T follicular helper cell (primary cell): ENCODE measurements at places on chromosomes 13 and 19.

- no peak for DNase-seq
These were observed 10.1 kb downstream of the ANO8 start for GRCh38 chr19:17324357-17325114.

- DNase-seq: no peak
These were observed 74.8 kb downstream of the COL4A1 start for GRCh38 chr13:110232142-110232541.

DNA sequence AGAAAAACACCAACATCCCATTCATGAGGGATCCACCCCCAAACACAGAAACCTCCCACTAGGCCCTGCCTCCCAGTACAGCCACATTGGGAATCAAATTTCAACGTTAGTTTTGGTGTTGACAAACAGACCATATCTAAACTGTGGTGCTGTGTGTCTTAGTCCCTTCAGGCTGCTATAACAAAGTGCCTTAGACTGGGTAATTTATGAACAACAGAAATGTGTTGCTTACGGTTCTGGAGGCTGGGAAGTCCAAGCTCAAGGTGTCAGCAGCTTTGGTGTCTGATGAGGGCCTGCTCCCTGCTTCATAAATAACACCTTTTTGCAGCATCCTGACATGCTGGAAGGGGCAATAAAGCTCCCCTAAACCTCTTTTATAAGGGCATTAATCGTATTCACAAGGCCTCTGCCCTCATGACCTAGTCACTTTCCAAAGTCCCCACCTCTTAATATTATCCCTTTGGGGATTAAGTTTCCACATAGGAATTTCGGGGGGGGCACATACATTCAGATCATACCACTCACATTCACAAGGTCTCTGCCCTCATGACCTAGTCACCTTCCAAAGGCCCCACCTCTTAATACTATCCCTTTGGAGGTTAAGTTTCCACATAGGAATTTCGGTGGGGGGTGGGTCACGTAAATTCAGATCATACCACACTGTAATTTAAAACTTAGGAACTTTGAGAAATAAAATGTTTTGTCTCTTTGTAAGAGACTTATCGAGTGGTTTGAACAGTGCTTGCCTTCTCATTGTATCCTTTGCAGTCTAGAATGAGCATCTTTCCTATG is 27.5 kb downstream of the ZNF507 start:
- DNase-seq: no peak

DNA sequence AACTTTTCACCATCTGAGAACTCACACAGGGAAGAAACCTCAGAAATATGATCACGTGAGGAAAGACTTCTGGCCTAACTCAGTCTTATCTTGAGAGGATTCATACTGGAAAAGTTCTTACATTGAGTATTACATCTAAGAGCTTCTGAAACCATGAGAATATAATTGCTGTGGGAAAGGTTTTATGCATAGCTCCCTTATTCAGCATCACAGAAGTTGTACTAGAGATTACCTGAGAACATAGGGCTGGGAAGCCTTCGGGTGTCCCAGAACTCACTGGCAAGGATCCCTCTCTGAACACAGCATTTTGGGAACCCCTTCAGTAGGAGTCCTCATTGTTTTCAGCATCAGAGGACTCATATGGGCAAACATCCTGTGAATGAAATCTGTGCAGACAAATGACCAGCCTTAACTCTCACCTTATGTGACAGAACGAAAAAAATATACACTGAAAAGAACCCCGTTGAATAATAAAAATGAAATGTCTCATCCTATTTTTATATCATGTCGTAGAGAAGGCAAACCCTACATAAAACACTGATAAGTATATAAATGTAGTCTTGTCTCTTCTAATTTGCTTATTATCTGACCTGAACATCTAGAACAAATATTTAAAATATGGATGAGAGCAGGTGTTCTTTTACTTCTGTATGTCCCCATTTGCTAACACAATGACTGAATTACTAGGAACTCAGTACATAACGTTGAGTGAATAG is 14.2 kb downstream of the ZNF274 start:
- DNase-seq: no peak

DNA sequence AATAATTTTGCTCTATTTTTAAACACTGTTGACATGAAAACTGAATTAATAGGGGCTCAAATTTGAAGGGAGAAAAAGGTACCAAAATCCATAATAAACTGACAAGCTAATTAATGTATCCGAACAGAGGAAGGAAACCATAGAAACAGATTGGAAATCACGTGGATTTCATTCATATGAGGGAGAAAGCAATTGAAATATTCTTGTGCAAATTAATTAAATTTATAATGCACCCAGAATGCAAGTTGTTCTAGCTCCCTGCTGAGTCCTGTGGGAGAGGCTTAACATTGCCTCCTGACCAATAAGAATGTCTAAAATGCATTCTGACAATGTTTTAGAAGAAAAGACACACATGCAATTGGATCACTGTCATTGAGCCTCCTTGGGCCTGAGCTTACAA is 17.7 kb upstream of the SERPINE3 start:
- DNase-seq: no peak

- DNase-seq: no peak
These were observed 10.2 kb downstream of the UTP14C start for GRCh38 chr13:52034616-52035226.

DNA sequence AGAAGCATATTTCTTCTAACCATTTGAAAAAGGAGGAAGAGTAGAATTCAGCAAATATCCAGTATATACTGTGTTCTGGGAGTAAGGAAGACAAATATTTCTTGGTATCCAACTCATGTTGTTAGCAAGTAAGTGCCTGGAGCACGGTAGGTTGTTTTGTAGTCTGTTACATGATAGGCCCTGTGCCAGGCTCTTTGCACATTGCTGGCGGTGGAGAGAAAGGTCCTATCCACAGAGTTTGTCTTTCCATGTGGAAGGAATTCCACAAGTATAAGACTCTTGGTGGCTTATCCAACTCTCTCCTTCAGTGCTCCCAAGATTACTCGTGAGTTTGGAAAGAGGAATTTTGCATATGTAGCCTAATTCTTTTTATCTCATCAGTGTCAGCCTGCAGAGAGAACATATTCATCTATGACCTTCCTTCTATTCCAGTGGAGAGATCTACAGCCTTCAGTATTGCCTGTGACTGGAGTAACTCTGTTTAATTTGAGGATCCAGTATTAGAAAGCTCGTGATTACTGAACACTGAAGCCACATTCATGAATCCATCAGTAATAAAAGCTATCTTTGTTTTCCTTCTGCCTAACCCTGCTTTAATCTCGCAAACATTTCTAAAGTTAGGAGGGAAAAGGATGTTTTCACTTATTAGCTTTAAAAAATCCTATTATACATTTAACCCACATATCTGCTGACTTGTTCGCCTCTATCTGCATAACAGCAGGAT is 183.9 kb upstream of the CSNK1A1L start:
- DNase-seq: no peak

DNA sequence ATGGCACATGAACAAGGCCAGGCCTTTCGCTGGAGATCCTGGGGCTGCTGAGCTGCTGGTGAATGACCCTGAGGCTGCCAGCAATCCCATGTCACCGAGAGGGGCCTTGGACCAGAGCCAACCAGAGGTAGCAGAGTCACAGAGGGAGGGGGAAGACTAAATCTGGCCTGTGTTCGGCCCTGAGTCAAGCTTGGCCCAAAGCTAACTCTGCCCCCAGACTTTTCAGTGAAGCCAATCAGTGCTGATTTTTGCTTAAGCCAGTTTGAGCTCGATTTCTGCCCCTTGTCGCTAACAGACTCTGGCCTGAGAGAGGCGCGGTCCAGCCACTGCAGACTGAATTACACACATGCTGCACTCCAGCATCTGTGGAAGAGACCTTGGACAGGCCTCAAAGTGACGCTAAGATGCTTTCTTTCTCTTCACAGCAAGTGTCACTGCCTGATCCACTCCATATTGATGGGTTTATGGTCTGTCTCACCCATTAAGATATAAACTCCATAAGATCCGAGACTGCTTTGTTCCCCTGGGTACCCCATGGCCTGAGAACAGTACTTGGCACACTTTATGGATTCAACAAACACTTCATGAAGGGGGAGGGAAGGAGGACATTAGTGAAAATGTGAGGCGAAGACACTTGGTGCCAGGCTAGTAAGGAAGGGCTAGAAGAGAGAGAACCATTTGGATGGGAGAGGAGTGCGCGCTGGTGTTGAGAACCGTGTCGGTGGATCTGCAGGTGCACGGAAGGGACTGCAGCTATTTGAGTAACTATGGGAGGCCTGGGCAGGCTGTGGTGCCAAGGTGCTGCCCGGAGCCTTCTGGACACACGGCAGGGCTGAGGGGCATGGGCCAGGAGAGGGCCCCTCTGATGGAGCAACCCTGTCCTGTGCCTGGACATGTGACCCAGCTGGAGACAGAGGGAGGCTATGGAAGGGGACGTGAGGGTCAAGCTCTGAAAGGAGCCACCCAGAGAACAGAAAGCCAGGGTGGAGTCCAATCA is 17.6 kb downstream of the RANBP3 start:
- DNase-seq: no peak

- no peak for DNase-seq
These were observed 307.8 kb downstream of the TSHZ3 start for GRCh38 chr19:31041461-31041860.

DNA sequence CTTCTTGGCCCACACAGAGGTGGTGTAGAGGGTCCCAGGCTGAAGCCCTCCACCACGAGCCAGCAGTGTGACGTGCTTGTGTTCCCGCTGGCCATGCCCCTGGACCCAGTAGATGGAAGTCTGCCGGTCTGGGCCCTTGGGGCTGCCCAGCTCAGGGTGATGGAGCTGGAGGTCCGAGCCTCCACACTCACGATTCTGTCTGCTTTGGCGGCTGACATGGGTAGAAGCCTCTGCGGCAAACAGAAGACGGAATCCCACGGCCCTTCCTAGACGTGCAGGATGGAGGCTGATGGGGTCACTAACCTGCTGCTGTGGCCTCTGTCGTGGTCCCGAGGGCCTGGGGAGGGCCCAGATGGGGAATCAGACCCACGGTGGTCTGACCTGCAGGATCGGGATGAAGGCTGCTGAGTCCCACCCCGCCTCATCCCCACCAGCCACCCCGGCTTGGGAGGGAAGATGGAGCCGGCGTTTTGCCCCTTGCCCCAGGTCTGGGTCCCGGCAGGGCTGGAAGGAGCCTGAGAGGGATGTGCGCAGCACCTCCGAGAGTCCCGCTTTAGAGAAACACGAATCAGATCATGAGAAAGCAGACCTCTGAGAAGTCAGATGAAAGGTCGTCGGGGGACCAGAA is 4.4 kb downstream of the TMEM86B start:
- no peak for DNase-seq

- DNase-seq: no peak
These were observed 14.1 kb upstream of the FRY start for GRCh38 chr13:32017474-32017873.
